M059J (cell line): ENCODE measurements at places on chromosomes 11 and 22.

GRCh38 chr22:27598792-27599191 is 202.8 kb downstream of the MN1 start:
- DNase-seq = no peak

DNA sequence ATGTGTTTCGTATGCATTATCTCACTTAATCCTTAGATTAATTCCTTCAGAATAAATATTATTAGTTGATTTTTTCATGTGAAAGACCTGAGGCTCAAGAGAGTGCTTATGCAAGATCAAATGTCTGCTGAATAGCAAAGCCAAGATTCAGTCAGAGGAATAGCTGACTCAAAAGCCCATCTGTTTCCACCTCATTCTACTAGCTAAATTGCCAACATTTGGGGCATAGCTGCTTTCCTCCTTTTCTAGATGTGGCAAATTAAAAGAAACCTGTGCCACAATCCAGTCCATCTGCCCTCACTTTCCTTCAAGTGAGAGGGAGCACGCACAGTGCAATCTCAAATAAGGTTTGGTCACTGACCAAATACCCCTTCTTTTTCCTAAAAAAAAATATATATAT is 121.1 kb downstream of the PAX6 start:
- DNase-seq = no peak

DNA sequence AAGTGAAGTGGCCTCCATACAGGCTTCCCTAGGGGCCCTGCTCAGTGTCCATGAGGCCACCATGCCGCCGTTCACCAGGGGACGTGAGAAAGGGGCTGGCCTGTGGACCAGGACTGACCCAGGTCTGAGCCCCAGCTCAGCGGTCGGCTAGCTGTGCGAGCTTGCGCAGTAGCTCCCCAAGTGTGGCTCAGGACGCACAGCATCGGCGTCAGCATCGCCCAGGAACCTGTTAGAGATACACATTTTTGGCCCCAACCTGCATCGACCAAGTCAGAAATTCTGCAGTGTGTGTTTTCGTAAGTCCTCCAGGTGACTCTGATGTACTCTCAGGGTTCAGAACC is 429 bp downstream of the TP53AIP1 start:
- DNase-seq = no peak

DNA sequence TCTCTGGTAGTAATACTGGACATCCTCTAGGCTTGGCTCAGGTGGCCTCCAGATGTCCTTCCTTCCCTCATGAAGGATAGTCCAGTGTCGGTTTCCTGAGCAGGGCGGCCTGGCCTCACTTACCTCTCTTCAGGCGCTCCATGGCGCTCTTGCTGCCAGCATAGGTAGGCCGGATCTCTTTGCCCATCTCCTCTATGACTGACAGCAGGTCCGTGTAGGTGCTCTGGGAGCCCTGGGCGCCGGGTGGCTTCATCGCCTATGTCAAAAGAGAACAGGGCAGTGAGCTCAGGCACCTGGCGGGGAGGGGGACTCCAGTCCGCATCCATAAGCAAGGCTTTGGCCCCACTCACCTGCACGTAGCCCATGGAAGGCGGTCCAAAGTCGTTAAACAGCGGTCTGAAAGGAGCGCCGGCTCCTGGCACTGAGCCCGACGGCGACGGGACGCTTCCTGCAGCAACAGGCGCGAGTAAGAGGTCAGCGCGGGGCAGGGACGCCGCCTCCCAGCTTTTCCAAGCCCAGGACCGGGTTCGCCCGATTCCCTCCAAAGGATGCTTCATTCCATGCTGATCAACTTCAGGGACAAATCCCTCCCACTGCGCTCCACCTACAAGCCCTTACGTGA is 609 bp downstream of the CDK2AP2 start:
- no peak for DNase-seq
